ENCODE measurements at places on chromosomes 13 and 19. TPM values are rescaled to one million over a fixed set of nuclear protein-coding genes. Genes with fewer than 3 reads are reported as not detected.

Gene CERS1
- total RNA-seq, result 5.5 TPM

Gene GRK1
- total RNA-seq, result not detected

Gene HNRNPA1L2
- total RNA-seq, result 5.3 TPM

Gene ZFR2
- not detected for total RNA-seq

Gene CYP2A7
- not detected for total RNA-seq

Gene LPAR2
- total RNA-seq, result 4.9 TPM

Gene ASF1B
- total RNA-seq, result 32.0 TPM
